ENCODE measurements at places on chromosomes 6 and 20.

- peak; percentile 52 for DNase-seq
Measured at GRCh38 chr6:82364087-82365015, 734 bp downstream of the TPBG start.

DNA sequence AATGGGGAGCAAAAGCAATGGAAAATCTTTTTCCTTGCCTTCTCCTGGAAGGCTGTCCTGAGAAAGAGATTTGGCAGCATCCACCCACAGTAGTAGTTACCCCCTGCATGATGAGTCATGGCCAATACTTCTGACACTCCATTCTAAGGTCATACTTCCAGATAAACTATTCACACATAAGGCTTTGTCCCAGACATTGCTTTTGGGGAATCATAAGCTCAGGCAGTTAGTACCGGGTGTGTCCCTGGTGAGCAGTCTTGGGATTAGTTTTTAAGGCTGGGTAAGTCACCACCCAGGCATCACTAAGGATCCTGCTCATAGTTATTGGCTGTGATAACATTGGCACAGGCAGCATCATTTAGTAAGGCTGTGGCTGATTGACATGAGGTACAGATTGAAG lies 160.6 kb upstream of the GGTLC1 start:
- no peak for DNase-seq

- no peak for DNase-seq
Measured at GRCh38 chr20:17226410-17227218, at the start of gene PCSK2. Gene PCSK2 (plus strand): TSS chr20:17227040. CDS start chr20:17227306, 266 bp downstream.

- no peak for DNase-seq
Measured at GRCh38 chr6:168217880-168218537, 101.6 kb downstream of the DACT2 start.

- DNase-seq, result no peak
Measured at GRCh38 chr6:77089776-77090175, 373.5 kb downstream of the HTR1B start.

DNA sequence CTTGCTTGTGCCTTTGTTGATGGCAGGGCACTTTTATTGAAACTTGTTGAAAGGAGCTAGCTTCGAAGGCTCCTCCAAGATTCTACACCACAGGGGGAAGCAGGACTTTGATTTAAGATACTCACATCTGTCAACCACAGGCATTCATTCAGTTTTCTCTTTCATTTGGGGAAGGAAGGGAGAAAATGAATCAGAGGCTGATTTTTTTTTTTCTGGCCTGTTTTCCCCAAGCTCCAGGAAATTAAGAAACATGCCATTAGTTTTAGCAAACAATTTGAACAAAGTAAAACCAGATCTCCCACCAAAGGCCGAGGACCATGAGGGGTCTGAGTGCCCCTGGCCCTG lies 8.7 kb upstream of the APCDD1L start:
- no peak for DNase-seq

- DNase-seq, result no peak
Measured at GRCh38 chr6:137473598-137473997, 20.6 kb downstream of the OLIG3 start.

DNA sequence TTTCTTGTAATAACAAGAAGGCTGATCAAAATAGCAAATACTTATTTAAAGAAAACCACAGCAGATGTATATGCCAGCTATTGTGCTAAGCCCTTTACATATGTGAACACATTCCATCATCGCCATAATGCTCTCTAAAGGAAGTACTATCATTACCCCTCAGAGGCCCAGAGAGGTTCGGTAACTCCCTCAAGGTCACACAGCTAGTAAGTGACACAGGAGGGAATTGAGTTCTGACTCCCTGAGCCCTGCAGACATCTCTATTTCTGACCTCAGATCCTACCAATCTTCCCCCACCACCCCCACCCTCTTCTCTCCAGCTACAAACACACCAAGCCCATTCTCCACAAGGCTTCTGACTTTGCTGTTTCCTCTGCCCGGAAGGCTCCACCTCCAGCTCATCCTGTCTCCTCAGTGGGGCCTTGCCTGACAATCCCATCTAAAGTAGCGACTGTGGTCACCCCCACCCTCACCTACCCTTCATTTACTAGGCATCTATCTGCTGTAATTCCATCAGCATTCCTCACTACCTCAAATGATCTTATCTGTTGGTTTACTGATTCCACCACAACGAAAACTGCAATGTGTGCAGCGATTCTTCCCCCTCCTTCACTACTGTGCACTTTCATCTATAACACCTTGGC lies 234.5 kb downstream of the LRFN2 start:
- DNase-seq, result no peak

DNA sequence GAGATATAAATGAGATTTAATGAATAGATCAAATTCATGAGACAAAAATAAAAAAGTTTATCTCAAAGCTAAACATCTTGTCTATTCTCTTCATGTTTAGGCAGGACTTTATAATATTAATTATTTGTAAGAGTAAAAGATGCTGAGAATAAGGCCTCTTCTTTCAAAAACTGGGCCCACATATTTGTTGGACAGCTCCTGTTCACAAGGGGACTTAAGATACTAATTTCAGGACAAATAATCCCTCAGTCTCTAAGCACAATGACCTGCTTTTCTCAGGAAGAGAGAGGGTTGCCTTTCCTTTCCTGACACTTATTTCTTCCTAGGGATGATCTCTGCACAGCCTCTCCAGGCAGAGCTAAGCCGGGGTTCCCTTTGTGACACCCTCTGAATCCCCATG lies 43.3 kb downstream of the NOX3 start:
- DNase-seq, result no peak

GRCh38 chr6:135052939-135053338 lies 1.7 kb downstream of the HBS1L start:
- DNase-seq, result no peak

- no peak for DNase-seq
Measured at GRCh38 chr6:32931211-32931610, 9.6 kb downstream of the HLA-DMB start.

GRCh38 chr6:89866024-89866678 lies 28.1 kb upstream of the GJA10 start:
- no peak for DNase-seq

DNA sequence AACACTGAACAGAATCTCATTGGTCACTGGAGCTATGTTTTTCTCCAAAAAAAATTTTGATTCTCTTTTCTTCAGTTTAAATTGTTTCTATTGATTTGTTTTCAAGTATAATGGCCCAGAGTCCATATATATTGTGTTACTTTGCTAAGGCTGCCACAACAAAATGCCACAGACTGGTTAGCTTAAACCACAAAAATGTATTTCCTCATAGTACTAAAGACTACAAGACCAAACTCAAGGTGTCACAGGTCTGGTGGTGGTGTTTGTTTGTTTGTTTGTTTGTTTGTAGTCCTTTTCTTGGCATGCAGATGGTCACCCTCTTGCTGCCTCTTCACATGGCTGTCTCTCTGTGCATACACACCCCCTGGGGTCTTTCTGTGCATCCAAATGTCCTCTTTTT lies 34.0 kb downstream of the BMP5 start:
- no peak for DNase-seq

DNA sequence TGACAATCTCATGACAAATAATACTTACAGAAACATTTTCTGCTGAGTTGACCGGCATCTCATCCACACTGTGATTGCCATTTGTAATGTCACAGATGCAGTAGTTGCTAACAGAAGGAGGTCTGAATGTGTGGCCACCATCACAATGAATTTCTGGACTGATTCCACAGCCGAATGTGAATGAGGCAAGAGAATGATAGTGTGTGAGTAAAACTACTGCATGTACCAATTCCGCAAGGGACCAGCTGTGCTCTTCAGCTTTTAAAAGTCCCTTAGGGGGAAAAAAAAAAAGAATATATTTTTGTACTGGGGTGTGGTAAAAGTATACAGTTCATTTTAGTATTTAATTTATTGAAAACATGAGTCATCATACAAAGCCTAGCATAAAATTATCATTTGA lies 96.2 kb downstream of the SESN1 start:
- DNase-seq, result no peak

DNA sequence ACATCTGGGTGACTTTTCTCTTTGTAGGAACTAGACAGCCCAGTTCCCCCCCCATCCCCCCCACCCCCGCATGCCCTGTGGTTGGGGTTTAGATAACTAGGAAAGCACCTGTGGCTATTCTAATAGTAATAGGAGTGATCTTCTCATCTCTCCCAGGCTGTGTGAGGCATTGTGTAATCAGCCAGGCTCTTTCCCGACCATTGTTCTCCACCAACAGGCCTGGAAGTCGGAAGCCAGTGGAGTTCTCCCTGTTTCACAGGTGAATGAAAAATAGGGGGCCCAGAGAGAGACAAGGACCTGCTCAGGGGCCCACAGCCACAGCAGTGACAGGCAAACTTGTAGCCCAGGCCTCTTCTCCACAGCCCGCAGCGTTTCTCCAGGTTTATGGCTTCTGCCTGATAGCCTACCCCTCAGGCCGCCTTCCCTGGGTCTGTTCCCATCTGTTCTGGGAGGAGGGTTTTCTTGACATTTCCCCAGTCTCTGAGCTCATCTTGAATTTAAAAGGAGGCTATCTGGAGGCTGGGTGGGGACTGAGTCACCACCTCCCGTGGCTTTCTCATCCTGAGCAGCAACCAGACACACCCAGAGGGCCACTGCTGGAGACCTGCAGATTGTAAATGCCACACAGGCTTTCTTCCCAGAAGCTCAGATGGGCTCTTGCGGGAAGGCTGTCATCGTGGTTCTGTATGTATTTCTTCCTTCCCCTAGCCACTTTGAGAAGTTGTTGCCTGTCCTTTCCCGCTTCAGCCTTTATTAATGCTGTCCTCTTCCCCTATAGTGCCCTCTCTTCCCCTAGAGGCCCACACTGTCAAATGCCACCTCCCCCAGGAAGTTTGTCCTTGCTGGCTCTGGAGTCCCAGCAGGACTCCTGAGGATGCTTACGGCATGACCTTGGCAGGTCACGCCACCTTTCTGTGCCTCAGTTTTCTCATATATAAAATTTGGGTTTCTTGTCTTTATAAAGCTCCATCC lies 75.9 kb upstream of the MYL9 start:
- DNase-seq, result no peak

GRCh38 chr6:2913621-2914317 lies 10.7 kb upstream of the SERPINB9 start:
- DNase-seq, result no peak

- DNase-seq, result no peak
Measured at GRCh38 chr20:54502179-54502578, 26.8 kb downstream of the DOK5 start.

All from right lobe of liver (tissue), 6 donors.